ENCODE measurements at places on chromosomes 13 and 19.

DNA sequence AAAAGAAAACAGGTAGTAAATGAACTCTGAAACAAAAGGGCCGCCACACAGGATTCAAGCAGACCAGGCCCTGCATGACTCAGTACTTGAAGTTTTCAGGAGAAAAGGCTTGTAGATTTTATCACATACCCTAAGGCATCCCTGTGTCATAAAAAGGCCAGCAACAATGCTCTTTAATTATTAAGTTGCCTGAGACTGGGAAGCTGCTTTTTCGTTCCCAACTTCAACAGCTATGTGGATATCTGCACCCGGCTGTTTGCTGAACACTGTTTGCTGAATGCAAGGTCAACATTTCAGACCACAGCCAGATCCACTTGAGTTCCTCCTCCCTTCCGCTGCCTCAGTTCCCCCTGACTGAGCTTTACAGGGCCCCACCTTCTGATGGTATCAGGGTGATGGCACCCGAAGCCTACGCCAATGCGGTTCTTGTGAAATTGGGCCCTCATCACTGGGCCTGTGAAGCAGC is 6.1 kb upstream of the ECH1 start:
- no peak for DNase-seq

DNA sequence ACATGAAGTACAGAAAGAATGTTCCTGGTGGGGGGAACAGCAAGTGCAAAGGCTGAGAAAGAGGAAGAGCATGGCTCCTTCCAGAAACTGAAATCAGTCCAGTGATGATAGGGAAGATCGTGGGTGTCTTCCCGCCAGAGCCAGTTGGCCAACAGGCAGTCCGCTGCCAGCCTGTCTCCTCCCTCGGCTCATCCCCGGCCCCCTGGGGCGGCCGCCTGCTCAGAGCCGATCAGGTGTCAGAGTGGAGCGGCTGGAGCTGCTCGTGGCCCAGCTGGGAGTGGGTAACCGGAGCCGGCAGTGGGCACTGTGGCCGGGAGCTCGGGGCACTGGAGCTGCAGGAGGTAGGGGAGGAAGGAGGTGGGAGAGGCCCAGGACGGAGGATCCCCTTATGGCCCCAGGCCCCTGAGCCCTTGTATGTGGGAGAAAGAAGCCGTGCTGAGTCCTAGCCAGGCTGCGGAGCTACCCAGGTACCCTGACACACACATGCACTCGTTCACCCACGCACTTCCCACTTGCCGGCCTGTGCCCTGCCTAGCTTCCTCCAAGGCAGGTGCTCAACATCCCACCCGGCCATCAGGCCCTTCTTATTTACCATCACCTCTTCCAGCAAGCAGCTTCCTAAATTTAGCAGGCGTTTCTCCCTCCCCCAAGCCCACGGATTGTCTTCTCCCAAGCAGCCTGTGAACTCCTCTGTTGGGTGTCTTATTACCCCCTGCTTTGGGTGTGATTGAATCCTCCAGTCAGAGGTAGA is 1.7 kb downstream of the ANKRD24 start:
- DNase-seq, result no peak

GRCh38 chr13:106567474-106568298 is at the start of gene ARGLU1:
Gene ARGLU1 (minus strand): TSS chr13:106568137. CDS start chr13:106567919, 218 bp downstream.
- peak; percentile 96 for DNase-seq

DNA sequence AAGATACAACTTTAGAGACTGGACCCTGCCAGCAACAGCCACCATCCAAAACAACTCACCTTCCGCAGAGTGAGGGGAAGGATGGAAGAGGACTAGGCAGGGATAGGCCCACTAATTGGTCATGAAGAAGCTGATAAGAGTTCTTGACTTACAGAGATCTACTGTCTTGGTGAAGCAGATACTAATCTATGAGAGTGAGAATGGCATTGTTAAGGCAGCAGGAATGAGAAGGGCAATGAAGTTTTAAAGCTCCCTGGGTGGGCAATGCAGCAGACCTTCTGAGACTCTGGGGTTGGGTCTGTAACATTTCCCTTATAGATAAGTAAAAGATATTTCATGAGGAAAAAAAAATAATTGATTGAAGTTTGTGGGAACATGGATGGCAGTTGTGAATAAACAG is 63.7 kb downstream of the KLF12 start:
- DNase-seq, result no peak

DNA sequence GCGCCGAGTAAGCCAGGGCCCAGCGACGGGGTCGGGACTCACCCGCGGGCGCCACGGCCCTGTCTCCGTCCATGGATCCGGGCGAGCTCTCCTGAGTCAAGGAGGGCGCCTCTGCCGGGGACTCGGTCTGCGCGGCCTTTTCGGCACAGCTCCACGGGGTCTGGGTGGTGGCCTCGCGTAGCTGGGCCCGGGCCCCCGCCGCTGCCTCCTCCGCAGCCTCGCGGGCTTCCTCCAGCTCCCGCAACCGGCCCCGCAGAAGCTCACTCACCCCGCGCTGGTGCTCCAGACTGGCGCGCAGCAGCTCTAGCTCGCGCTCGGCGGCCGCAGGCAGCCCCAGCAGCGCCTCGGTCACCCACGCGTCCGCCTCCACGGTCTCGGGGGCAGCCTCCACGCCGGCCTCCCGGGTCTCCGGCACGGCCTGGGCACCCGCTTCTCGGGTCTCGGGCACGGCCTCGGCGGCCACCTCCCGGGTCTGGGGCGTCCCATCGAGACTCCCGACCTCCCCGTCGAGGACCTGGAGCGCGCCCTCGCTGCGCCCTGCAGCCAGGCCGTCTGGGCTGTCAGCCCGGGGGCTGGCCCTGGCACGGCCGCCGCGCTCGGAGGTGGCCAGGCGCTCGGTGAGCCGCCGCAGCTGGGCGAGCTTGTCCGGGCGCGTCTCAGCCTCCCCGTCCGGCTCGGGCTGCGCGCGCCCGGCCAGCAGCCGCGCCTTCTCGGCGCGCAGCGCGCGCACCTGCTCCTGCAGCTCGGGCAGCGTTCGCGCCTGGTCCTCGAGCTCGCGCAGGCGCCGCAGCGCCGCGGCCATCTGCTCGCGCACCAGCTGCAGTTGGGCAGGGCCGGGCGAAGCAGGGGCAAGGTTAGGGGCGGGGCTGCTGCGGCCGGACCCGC is 8.4 kb downstream of the KANK3 start:
- peak; percentile 55 for DNase-seq

GRCh38 chr13:32080328-32080744 is 48.8 kb downstream of the FRY start:
- DNase-seq, result no peak

- DNase-seq, result no peak
These were observed 157.4 kb upstream of the SOX1 start for GRCh38 chr13:111909501-111909900.

- DNase-seq, result no peak
These were observed 34.3 kb downstream of the CCL25 start for GRCh38 chr19:8086849-8087248.

All from hematopoietic multipotent progenitor cell (in vitro differentiated cells).